ENCODE measurements at places on chromosomes 7 and 10.

- no peak for DNase-seq
Measured at GRCh38 chr7:158583810-158584209, 3.8 kb downstream of the PTPRN2 start.

DNA sequence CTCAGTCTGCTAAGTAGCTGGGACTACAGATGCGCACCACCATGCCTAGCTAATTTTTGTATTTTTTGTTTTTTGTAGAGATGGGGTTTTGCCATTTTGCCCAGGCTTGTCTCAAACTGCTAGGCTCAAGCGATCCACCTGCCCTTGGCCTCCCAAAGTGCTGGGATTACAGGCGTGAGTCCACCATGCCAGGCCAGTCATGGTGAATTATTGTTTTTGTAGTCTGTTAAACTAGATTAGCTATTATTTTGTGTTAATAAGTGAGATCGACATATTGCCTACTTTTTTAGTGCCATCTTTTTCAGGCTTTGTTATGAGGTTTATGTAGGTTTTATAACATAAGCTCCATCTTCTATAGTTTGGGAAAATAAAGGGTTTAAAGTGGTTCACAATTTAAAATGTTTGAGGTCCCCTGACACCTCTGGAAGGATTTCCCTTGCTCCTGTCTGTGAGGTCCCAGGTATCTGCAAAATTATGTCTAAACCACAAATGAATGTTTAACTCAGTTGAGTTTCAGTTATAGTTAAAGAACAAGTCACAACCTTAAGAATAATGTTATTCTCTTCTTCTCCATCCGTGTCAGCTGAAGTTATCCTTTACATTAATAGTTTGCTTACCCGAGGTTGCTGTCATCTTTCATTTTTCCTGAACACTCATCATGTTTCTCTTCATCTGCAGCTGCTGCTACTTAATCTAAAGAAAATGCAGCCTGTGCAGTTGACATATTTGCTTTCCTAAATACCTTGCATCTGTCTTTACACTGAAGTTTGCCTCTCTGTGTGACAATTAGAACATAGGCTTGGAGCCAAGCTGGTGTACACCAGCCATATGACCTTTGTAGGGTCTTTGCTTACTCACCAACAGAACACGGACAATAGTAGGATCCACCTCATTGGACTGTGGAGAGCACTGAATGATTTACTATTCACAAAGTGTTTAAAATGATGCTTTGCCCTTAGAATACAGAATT is 8.9 kb upstream of the VSTM4 start:
- no peak for DNase-seq

- no peak for DNase-seq
Measured at GRCh38 chr10:68954904-68955303, 1.1 kb upstream of the DDX21 start.

- no peak for DNase-seq
Measured at GRCh38 chr10:31723106-31723750, 205.4 kb downstream of the ARHGAP12 start.

DNA sequence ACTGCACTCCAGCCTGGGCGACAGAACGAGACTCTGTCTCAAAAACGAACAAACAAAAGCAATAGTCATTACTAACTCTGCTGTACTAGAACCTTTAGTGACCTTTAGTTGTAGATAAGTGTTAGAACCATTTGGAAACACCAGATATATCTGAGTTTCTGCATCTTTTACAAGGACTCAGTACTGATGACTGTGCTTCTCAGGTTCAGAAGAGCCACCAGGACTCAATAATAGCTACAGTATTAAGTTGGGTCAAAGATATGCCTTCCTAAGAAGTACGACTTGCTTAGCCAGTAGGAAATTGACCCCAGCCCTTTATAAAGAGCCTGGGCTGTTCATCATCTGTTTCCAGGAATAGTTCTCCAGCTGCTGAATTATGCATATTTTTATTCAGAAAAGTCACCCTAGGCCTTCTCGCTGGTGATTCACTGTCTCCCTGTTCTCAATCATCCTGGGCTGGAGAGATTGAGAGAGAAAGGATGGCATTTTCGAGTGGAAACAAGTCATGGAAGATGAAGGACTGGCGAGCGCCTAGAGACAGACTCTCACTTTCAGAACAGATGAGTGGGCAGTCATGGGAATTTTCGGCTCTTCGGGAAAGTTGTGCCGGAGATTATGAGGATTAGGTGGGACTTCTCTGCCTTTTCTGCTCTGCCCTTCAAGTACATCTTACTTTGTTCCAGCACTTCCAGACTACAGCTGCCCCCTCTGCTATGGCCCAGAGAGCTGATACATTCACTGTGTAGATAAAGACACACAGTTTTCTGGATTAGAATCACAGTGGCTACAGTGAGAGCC is 316.1 kb downstream of the CCDC3 start:
- no peak for DNase-seq

DNA sequence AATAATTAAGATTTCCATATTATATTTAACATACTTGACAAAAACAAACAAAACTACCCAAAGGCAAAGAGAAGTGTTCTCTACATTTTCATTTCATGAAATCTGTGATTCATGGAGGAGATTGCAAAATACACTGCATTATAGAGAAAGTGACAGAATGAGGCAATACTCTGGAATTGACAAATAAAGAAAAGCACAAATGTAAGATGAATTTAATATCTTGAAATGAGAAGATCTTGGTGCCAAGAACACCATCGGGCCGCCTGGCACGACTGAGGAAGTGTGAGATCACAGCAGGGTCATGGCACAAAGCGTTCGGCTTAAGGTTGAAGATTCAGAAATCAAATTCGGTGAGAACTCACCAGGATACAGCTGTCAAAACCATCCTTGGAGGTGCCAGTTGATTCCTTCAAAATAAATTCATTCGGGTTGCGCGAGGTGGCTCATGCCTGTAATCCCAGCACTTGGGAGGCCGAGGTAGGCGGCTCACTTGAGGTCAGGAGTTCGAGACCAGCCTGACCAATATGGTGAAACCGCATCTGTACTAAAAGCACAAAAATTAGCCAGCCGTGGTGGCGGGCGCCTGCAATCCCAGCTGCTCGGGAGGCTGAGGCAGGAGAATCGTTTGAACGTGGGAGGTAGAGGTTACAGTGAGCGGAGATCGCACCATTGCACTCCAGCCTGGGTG is 174.0 kb upstream of the PFKP start:
- no peak for DNase-seq

- no peak for DNase-seq
Measured at GRCh38 chr7:70072220-70072619, 473.9 kb downstream of the AUTS2 start.

- DNase-seq = no peak
Measured at GRCh38 chr10:70571636-70572439, 30.7 kb downstream of the PRF1 start.

- no peak for DNase-seq
Measured at GRCh38 chr10:26486304-26486703, 48.2 kb downstream of the APBB1IP start.

GRCh38 chr7:43737467-43738127 is 8.3 kb upstream of the COA1 start:
- DNase-seq = no peak

- no peak for DNase-seq
Measured at GRCh38 chr10:65419629-65420028, 1506.2 kb upstream of the LRRTM3 start.

- no peak for DNase-seq
Measured at GRCh38 chr7:66682350-66683093, 53.8 kb downstream of the KCTD7 start.

GRCh38 chr10:96089116-96089515 is 41.0 kb upstream of the ZNF518A start:
- DNase-seq = no peak

DNA sequence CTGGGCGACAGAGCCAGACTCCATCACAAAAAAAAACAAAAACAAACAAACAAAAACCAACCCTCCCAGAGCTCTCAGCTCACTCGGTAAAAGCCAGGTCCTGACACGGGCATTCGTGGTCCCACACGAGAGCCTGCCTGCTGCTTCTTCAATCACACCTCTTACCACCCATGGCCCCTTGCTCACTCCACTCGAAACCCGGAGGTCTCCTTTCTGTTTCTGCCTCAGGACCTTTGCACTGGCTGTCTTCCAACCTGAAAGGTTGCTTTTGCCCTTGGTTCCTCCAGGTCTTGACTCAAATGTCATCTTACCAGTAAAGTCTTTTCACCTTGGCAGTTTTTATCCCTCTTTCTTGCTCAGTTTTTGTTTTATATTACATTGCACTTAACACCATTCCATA is 169.6 kb downstream of the EVX1 start:
- no peak for DNase-seq

GRCh38 chr7:295155-296154 is 5.5 kb downstream of the FOXL3 start:
- DNase-seq = no peak

DNA sequence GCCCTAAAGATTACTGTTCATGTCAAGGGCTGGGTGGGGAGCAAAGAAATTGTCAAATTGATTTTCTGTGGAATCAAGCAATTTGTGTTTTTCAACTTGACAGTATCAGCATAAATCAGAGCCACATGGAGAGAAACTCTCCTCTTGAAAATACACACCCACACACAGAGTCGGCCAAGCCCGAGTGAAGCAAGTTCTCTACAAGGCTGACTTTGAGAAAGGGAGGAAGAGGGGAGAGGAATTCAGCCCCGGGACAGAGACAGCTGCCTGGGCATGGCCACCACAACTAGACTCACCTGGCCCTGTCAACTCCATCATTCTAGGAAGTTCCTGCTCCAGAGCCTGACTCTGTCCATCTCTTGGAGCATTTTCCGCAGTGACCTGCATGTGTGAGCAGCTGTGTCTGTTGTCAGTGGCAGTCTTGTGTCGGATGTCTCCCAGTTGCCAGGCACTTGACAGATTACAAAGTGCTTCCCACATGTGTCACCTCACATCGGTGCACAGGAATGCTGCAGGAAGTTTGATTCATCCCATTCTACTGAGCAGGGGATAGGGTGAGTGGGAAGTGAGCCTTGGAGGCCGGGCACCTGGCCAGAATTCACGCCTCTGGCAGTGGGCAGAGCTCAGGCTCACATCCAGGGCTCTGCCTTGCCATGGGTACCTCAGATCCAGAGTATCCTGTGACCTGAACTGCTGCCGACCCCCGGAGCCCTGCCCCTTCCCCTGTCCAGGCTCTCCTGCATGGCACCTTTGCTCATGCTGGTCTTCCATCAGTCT is 37.9 kb downstream of the ADAM12 start:
- DNase-seq = no peak

DNA sequence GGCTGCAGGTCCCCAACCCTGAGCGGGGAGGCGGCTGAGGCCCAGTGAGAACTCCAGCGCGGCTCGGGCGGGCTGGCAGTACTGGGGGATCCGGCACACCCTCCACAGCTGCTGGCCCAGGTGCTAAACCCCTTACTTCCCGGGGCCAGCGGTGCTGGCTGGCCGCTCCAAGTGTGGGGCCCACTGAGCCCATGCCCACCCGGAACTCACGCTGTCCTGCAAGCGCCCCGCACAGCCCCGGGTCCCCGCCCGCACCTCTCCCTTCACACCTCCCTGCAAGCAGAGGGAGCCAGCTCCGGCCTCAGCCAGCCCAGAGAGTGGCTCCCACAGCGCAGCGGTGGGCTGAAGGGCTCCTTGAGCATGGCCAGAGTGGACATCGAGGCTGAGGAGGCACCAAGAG is 25.0 kb downstream of the RNF133 start:
- DNase-seq = no peak

GRCh38 chr10:98414932-98415730 is at the start of gene PYROXD2:
Gene PYROXD2, minus strand, starts transcription at chr10:98415182. Its CDS starts 47 bp downstream, at chr10:98415135.
- no peak for DNase-seq

GRCh38 chr10:1022413-1022812 is 3.2 kb downstream of the IDI2 start:
- no peak for DNase-seq

- DNase-seq = no peak
Measured at GRCh38 chr7:117640465-117640864, 160.6 kb downstream of the CFTR start.

GRCh38 chr7:112770051-112770450 is 20.1 kb downstream of the TMEM168 start:
- DNase-seq = no peak

GRCh38 chr10:77074104-77074624 is 563.4 kb downstream of the KCNMA1 start:
- no peak for DNase-seq

GRCh38 chr7:10120936-10121335 is 852.7 kb upstream of the PHF14 start:
- DNase-seq = no peak

DNA sequence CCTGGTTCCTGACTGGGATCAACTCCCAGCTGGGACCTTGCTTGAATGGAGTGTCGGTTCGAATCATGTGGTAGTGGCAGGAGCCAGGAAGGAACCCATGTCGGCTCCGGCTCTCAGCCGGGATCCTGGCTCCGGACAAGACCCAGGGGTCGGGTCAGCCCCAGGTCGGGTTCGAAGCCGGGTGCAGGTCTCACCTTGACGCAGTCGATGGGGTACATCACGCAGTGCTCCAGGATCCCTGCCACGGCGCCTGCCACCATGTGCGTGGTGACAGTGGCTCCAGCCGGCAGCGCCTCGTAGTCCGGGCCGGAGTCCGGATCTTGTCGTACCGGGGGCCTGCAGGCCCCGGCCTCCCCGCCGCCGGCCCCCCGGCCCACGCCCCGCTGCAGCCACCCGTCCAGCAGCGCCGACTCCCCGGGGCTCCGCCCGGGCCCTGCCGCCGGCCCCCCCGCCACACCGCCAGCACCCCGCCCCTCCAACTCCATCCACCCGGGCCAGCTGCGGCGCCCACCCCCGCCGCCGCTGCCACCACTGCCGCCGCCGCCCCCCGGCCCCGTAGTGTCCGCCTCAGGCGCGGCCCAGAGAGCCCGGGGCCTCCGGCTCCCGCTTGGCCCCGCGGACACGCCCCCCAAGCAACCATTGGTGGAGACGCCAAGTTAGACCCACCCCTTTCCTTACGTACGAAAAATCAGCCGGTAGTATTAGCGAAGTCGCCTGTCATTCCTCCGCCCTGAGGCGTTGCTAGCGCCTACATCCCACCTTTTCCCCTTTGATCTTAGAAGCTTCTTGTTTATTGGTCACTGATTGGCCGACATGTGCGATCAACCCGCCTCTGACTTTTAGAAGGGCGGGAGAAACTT is at the start of gene SLC25A28:
SLC25A28 (minus strand) TSS at position 589 of the 860 bp plus-strand sequence; CDS start at position 485, 104 bp downstream.
- DNase-seq = peak; percentile 82

DNA sequence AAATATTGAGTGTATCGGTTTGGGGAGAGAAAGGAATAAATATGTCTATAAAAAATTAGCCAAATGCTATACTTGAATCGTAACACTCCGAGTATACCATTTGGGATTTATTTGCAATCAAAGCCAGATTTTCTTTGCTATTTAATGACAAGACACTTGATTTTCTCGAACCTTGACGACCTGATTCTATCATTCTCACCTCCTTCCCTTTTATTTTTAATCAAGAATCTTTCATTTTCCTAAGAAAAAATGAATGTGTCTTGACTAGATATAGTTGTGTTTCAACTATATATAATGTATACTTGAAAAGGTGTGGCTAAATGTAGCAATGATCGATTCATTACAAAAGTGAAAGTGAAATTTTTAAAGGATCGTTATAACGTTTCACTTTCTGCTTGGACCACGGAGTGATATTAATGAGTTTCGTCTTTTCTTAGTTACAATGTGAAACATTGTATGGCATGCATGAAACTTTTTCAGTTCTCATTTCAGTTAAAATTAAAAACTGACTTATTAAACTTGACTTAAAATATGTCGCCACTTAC is 562 bp downstream of the NUB1 start:
- DNase-seq = no peak

Measured in stimulated activated CD8-positive, alpha-beta memory T cell treated with anti-CD3 and anti-CD28 coated beads, Interleukin-12 subunit alpha, Interleukin-12 subunit beta, amount 100 ng/mL, for 4 hours (primary cell).